Foreskin keratinocyte (primary cell): ENCODE measurements at places on chromosomes 5 and 9.

- no peak for DNase-seq
Observed at GRCh38 chr5:82374637-82375036, 96.5 kb upstream of the RPS23 start.

DNA sequence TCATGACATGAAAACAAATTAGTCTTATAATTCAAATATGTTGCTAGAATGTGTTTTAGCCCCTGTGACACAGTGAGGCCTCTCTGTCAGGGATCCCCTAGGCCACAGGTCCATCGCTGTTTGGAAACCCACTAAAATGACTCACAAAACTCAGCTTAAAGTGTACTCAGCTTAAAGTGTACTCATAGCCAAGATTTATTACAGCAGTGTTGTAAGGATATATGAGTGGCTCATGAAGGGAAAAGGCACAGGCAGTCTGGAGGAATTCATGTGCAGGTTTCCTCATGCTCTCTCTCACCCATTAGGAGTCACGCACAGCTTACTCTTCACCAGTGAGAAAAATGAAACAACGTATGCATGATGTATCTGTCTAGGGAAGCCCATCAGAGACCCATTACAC lies 24.4 kb upstream of the TGFBI start:
- DNase-seq, result peak; percentile 95

GRCh38 chr9:86405086-86405491 lies 50.9 kb upstream of the TUT7 start:
- DNase-seq, result no peak

DNA sequence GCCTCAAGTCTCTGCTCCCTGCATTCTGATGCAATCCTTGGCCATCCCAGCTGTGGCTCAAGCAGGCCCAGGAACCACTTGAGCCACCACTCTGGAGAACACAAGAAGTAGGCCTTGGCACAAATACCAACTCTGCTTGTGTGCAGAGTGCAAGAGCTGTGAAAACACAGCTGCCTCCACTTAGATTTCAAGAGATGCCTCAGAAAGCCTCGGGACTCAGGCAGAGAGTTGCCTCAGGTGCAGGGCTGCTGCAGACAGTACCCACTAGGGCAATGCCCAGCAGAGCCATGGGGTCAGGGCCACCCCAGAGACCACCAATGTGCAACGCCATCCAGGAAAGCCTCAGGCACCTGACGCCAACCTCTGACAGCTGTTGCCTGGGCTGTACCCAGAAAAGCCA lies 82.4 kb downstream of the FREM1 start:
- no peak for DNase-seq

DNA sequence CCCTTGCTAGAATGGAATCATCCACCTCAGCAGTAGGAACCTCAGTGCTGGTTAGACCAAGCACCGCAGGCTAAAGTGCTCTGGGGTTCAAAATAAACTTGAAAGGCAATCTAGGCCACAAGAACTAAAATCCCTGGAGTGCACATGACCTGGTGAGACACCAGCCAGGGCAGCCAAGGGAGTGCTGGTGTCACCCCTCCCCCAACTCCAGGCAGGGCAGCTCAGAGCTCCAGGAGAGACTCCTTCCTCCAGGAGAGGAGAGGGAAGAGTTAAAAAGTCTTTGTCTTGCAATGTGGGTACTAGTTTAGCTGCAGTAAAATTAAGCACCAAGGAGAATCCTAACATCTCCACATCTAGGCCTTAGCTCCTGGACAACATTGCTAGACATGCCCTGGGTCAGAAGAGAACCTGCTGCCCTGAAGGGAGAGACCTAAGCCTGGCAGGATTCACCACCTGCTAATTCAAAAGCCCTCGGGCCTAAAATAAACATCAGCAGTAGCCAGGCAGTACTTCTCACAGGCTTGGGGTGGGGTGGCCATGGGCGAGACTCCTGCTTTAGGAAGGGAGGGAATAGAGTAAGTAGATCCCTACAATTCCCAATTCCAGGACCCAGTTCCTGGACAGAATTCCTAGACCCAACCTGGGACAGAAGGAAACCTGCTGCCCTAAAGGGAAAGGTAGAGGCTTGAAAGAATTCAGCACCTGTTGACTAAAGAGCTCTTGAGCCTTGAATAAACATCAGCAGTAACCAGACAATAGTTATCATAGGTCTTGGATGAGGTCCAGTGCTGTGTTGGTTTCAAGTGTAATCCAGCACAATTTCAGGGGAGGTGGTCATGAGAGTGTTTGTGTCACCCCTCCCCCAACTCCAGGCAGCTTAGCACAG lies 25.8 kb downstream of the UGT3A2 start:
- no peak for DNase-seq

DNA sequence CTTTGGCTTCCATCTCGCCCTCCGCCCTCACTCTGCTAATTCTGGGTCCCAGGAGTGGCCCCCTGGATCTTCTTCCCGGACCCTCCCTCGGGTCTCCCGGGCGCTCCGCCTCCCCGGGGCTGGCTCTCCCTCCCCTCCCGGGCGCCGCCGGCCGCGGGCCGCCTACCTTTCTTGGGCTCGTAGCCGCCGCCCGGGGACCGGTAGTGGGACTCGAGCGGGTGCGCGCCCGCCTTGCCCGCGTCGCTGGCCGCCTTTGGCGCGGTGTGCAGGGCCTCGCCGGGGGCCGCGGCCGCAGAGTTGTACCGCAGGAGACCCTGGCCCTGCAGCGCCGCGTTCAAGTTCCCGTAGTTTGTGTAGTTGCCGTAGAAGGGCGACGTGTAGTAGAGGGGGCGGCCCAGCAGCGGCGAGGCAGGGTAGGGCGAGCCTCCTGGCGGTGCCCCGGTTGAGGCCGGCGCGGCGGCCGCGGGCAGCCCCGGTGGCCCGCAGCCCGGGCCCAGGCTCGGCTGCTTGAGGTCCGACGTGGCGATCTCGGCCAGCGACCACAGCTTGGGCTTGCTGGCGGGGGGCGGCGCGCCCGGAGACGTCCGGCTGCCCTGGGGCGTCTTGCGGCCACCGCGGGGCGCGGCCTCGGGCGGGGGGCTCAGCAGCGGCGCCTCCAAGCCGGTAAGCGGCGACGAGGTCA lies 3.2 kb downstream of the IRX2 start:
- DNase-seq, result no peak

GRCh38 chr9:18297056-18297841 lies 176.7 kb upstream of the ADAMTSL1 start:
- peak; percentile 71 for DNase-seq

DNA sequence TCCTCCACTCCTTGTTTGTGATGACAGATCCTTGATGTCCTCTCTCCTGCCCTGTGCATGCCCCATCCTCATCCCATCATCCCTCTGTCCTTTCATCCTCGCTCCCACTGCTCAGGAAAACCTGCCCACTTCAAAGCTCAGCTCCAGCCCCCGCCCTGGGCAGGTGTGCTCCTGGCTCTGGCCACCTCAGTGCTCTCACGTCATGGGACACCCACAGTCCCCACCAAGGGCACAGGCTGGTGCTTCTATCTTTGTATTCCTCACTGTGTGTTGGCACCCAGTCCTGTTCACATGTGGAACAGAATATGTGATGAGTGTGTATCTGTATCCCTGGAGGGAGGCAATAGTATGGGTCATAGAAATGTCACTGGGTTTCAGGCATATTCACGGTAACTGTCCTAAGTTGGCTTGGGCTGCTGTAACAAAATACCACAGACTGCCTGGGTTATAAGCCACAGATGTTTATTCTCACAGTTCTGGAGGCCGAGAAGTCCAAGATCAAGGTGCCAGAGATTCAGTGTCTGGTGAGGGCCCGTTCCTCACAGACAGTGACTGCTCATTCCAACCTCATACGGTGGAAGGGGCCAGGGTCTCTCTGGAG lies 13.5 kb downstream of the GFPT2 start:
- DNase-seq, result no peak

GRCh38 chr9:137851516-137852267 lies 25.9 kb upstream of the CACNA1B start:
- no peak for DNase-seq

- no peak for DNase-seq
Observed at GRCh38 chr9:33780276-33780675, 15.1 kb upstream of the PRSS3 start.

- no peak for DNase-seq
Observed at GRCh38 chr5:99349787-99350186, 421.0 kb upstream of the CHD1 start.

DNA sequence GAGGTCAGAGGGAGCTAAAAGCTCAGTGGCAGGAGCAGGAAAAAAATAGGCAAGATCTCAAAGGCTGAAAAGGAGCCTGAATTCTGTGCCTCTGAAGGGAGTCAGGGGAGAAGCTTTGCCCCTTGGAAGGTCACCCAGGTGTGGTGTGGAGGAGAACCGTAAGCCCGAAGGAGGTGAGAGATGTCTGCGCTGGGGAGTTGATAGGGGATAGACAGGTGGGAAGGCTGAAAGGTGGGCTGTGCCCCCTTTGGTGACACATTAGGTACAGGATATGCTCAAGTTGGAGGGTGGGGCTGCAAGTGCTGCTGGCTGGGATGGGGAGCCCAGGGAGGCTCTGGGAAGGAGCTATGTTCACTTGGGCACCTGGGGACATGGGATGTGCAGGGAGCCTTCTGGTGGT lies 217.7 kb downstream of the PAX5 start:
- no peak for DNase-seq

- no peak for DNase-seq
Observed at GRCh38 chr9:4727593-4727992, 13.4 kb downstream of the AK3 start.

GRCh38 chr5:135228222-135228621 lies 170.8 kb downstream of the MACROH2A1 start:
- no peak for DNase-seq

DNA sequence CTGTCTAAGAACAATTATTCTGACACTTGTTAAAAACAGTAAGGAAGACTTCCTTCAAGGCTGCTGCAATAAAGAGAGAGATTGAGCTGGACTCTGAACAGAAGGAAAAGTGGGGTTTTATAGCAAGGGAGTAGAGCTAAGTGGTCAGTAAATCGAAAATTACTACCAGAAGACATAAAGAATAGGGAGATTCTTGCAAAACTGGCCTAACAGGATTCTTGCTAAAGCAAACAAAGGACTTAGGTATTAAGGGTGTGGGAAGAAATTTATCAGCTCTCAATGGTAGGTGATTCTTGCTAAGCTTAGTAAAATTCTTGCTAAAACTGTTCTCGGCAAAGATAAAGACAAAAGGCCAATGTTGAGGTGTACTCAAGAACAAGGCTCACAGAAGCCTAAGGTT lies 300.5 kb downstream of the SLCO4C1 start:
- DNase-seq, result peak; percentile 32

DNA sequence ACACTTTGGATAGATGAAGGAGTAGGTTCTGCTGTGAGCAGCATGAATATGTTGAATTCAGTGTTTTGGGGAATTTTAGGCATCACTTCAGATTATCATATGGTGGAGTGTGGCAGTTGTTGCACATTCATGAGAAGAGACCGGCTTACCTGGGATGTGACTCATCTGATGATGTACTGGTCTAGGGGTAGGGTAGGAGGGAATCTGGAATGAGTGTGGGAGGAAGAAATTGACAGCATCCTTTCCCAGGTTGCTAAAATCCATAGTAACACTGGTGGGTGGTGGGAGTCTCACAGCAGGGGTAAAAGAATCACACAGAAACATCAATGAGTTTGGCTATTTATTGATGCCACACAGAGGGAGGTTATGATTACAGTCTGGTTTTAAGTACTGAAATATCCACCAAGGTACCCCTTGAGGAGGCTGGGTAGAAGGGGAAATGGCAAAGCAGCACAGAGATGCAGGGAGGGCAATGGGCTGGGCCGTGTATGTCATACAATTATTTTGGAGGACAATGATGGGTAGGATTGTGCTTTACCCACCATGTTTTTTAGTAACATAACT lies 82.5 kb downstream of the TARS1 start:
- DNase-seq, result no peak

DNA sequence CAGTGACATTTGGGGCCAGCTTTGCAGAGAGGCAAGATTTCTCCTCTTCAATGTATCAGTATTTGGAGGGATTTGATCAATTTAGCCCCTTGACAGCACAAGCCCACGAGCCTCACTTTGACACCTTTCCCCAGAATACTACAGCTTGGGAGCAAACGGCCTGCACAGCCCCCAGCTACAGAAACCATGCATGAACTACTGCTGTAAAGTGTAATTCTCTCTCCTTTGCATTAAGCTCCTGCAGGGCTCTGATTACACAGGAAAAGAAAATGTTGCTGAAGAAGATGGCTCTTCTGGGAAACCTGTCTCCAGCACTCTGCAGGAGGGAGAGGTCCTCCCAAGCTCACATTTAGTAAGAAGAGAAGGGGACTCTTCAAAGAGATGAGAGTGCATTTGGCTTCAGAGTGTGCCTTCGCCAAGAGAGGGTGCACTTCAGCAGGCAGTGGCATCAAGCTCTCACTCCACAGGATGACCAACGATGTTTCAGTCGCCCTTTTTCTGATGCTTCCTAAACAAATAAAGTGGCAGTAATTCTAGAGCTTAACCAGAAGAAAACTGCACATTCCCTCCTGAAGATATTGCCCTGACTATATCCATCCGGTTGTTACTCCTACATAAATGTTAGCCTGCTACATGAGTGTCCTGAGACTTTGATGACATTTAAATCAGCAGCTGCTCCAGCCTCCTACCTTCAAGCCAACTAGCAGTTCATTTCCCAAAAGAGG lies 272.2 kb downstream of the AUH start:
- DNase-seq, result peak; percentile 13

DNA sequence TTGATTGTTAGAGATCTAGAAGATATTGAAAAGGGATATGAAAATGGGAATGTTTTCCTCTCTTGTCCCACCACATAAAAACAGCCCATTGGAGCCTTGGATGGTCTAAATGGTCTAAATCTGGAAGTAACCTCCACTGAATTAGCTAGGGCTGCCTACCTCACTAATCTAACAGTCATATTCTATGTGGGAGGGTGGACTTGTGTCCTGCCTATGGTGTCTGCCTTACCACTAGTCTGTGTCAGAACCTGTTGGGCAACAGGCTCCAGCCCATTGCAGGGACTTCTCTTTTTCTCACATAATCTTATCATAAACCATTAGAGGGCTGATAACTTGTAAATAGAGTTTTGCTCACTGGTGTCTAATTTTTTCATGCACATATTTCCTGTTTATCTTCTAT lies 548.8 kb upstream of the CDH18 start:
- DNase-seq, result no peak

GRCh38 chr5:6108540-6108848 lies 269.9 kb downstream of the MED10 start:
- no peak for DNase-seq

- no peak for DNase-seq
Observed at GRCh38 chr9:131446276-131446675, 52.4 kb downstream of the PRRC2B start.
